ENCODE measurements at places on chromosomes 6 and 20.

GRCh38 chr20:45611054-45611453 is 18.5 kb upstream of the WFDC10A start:
- no peak for DNase-seq

DNA sequence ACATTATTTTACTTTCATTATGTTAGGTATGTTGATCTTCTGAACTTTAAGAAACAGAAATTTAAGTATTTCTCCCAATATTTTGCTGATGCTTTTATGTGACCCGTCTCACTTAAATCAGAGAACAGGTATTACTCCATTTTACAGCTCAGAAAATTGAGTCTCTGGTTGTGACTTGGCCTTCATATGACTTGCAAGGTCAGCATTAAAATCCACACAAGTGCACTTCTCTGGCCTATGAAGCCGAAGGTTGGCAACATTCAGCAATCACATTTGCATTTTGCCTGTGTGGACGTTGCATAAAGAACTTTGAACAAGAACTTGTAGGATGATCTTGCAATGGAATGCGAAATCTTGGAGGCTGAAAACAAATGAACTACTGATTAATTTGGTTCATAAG is 10.1 kb upstream of the MYLIP start:
- DNase-seq: no peak

- DNase-seq: no peak
Observed at GRCh38 chr6:1942834-1943233, 302.6 kb downstream of the GMDS start.

DNA sequence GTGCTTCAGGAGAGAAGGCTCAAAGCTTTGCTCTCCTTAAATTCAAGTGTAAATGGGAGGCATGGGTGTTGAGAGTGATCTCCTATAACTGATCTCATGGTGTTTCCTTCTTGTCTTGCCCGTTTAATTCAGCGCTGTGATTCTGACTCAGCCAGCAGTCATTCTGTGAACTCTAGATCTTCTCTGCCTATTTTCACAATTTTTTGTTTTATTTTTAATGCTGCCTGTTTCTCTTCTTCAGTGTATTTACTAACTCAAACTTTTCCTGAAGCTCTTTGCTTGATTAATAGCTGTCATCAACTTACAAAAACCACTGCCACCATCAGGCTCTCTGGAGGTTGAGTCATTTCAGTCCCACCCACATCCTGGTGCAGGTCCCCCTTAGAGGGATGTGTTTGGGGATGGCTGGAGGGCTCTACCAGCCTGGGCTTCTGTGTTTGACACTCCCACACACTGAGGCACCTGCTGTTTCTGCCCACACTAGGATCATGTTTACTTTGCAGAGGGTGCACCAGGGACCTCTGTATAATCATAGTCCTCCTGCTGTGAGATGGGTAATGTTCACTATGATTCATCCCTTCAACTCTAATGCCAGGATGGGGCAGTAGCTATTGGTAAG is 94.0 kb downstream of the SHLD1 start:
- no peak for DNase-seq

- no peak for DNase-seq
Observed at GRCh38 chr6:170076466-170077165, 214.3 kb downstream of the DLL1 start.

Data from HuH-7.5 (cell line).